HCEC 1CT (cell line): ENCODE measurements at places on chromosomes 2 and 18.

GRCh38 chr2:27261241-27261925 lies 1.5 kb downstream of the SLC30A3 start:
- no peak for DNase-seq

GRCh38 chr2:238467792-238468191 lies 41.1 kb downstream of the ASB1 start:
- DNase-seq: peak; percentile 34

- no peak for DNase-seq
Measured at GRCh38 chr18:53864770-53865169, 359.7 kb downstream of the MBD2 start.

DNA sequence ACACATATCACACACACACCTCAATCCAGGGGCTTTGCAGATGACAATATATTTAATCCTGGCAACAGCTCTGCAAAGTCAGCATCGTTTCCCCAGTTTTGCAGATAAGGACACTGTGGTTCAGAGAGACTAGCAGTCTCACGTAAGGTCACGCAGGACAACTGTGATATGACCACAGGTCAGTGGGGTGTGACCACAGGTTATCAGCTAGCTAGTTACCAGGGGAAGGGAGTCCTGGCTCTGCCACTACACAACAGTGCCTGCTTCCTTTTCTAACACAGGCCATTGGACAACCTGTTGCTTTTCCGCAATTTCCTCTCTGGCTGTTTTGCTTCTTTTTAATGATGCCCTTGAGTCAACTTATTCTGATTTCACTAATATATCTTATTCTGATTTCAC lies 33.3 kb downstream of the RBMS1 start:
- no peak for DNase-seq

DNA sequence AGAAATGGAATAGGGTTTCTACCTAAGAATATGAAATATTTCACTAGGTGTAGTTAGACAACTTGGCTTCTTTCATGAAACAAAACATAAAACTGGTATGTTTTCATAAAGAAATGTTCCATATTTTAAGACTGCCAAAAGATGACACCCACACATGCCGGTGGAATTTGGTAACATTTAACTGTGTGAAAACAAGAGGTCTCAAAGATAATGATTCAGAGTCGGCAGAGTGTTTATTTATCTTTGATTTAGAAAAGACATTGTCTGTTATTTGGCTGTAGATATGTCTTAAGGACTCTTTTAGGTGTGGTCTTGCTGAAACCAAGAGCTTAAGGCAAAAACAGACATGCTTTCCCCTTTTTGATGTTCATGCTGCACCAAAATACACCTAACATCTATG lies 63.5 kb upstream of the FN1 start:
- DNase-seq: peak; percentile 57
